ENCODE measurements at places on chromosomes 13 and 19.

DNA sequence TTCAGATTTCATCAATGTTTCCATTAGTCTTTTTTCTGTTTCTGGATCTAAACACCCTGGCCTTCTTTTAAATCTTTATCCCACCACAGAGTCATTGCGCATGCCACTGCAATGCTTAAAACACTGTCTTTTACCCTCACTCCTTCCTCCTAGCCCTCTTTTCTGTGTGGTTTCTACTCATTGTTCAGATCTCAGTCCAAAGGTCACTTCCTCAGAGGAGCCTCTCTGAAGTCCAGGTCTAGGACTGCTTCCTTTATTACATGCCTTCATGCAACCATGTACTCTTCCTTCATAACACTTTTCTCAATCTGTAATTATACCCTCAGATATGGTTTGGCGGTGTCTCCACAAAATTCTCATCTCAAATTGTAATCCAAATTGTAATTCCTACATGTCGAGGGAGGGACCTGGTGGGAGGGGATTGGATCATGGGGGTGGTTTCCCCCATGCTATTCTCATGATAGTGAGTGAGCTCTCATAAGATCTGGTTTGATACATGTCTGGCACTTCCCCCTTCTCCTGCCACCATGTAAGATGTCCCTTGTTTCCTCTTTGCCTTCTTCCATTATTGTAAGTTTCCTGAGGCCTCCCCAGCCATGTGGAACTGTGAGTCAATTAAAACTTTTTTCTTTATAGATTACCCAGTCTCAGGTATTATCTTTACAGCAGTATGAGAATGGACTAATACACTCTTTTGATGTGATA lies 808.9 kb downstream of the DIAPH3 start:
- DNase-seq, result peak; percentile 86

- no peak for DNase-seq
Measured at GRCh38 chr19:32858559-32858958, 11.0 kb downstream of the SLC7A9 start.

DNA sequence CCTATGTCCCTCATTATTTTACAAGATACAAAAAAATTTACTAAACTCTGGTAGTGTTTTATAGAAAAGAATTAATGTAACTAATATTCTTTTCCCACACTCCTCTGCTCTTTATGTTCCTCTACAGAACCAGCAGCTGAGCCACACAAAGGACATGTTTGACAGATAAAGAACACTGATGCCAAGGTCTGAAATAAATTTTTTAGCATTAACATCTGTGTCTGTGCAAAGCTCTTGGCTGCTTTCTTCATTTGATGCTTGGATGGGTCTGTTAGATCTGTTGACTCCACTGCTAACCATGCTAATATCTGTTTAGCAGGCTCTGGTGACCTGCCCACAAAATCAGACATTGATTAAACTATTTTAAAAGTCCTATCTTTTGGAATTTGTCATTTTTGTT lies 2363.8 kb downstream of the PCDH9 start:
- DNase-seq, result no peak

DNA sequence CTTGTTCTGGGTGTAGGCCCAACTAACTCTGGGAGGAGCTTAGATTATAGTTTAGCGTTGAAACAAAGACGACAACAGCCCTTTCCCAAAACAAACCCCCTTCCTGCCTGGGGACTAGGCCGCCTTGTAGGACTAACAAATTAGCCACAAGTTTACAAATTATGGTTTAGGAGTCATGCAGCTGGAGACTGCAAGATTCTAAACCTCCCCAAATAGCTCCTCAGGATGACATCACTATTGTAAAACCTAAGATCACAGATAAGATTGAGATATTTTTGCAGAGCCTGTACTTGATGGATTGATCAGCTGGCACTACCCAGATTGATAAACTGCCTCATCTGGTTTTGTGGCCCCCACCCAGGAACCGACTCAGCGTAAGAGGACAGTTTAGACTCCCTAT lies 2.3 kb upstream of the SLC25A15 start:
- DNase-seq, result no peak

DNA sequence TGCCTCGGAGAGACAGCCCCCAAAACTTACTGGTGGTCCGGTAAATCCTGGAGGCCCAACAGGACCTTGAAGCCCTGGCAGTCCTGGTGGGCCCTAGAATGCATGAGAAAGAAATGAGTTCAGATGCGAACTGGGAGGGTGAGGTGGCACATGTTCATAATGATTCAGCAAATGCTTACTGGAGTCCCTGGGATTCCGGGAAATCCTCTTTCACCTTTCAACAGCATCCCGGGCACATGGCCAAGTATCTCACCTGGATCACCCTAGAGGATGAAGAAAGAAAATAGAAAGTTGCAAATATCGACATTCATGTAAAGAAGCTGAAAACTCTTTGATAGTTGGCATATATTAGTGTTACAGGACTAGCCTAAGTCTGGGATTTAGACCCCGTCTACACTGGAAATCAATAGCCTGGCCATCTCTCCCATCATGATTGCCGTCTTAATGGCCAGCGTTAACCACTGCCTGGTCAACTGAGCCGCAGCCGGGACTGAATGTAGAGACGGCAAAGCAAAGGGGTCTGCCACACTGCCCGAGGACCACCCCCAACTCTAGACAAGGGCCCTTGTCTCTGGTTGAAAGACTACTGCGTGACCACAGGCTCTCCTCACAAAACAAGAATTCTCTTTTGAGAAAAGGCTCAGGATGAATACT lies 96.9 kb downstream of the COL4A1 start:
- DNase-seq, result no peak

DNA sequence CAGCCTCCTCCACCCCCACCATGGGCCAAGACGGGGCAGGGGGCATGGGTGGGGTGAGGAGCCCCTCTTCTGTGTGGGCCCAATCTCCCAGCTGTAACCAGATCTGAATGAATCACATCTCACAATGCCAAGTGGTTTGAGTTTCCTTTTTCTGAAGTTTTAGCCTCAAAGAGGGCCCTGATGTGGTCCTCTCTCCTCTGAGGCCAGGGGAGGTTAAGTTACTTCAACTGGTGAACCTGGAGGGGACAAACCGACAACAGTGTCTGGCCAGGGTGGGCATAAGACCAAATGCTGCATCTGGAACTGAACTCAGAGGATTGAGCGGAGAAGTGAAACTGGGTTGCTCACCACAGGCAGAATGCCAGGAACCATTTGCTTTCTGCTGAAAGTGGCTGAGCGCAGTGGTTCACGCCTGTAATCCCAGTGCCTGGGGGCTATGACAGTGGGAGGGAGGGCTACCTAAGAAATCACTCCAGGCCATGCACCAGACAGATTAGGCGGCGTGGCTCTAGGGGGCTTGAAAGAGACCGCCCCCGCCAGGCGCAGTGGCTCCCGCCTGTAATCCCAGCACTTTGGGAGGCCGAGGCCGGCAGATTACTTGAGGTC lies 15.4 kb upstream of the IRGC start:
- DNase-seq, result no peak

- DNase-seq, result no peak
Measured at GRCh38 chr13:43758834-43759233, 27.9 kb downstream of the ENOX1 start.

- DNase-seq, result no peak
Measured at GRCh38 chr19:2176337-2176994, 12.7 kb downstream of the DOT1L start.

GRCh38 chr13:64283926-64284325 lies 2868.3 kb upstream of the PCDH20 start:
- DNase-seq, result no peak

Data from GF-D8 (cell line).